ENCODE measurements at places on chromosomes 4 and X. TPM values are rescaled to one million over a fixed set of nuclear protein-coding genes. Genes with fewer than 3 reads are reported as not detected.

- no peak for DNase-seq
- H3K4me3 ChIP-seq: no peak overlapping the region
- H3K4me1 ChIP-seq: peaks cover 8% of the 10 kb centered on the region
- H3K36me3 ChIP-seq: no peaks in the 10 kb centered on the region
Measured at GRCh38 chr4:149999485-150000074, 78.7 kb upstream of the DCLK2 start.

- H3K27me3 ChIP-seq: no peaks in the 10 kb centered on the region
- peaks cover 16% of the 10 kb centered on the region for H3K36me3 ChIP-seq
- DNase-seq: no peak
Measured at GRCh38 chr4:139144161-139144859, 32.7 kb downstream of the ELF2 start.

DNA sequence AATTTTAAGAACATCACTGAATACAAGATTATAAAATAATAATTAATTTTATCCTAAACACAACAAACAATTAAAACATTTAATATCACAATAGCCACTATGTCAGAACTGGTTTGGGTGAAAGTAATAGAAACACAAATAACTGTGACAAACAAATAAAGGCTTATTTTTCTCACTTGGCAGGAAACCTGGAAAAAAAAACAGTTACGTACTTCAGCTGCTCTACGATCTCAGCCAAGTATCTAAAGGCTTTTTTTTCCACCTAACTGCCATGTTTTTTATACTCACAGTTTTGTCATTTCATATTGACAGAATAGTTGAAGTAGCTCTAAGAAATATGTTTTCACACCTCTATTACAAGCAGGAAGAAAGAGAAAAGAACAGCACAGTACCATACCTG lies 284.8 kb upstream of the INTU start:
- no peaks in the 10 kb centered on the region for H3K4me1 ChIP-seq
- no peak overlapping the region for H3K27ac ChIP-seq
- no peaks in the 10 kb centered on the region for H3K27me3 ChIP-seq
- H3K4me3 ChIP-seq: no peak overlapping the region

GRCh38 chr4:151792530-151792929 lies 31.7 kb upstream of the GATB start:
- no peak overlapping the region for H3K27ac ChIP-seq
- no peak for DNase-seq
- no peaks in the 10 kb centered on the region for H3K36me3 ChIP-seq
- peaks cover 15% of the 10 kb centered on the region for H3K27me3 ChIP-seq

- no peaks in the 10 kb centered on the region for H3K4me1 ChIP-seq
- H3K27ac ChIP-seq: no peak overlapping the region
- H3K4me3 ChIP-seq: no peak overlapping the region
- no peak for DNase-seq
- no peaks in the 10 kb centered on the region for H3K36me3 ChIP-seq
- no peaks in the 10 kb centered on the region for H3K27me3 ChIP-seq
Measured at GRCh38 chrX:67346225-67346624, 197.6 kb upstream of the AR start.

DNA sequence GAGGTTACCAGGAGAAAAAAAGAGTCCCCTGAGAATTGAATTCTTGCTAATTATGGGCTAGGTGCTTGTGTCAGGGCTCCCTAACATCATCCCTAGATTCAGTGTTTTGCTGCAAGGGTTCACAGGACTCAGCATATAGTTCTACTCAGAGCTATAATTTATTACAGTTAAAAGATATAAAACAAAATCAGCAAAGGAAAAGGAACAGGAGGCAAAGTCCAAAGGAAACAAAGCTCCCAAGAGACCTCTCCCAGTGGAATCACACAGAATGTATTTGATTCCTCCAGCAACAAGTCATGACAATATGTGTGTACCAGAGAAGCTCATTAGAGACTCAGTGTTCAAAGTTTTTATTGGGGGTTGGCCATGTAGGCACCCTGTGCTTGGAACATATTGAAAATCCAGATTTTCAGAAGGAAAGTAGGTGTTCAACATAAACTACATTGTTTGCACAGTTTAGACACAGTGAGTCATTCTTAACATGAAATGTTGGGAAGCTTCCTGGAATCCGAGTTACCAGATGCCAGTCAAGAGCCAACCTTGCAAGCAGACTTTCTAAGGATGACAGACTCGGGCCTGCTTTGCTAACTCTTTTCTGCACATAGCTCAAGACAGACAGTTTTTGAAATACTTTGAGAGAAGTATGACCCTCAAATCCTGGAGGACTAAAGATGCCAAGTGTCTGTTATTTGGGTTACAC lies 311.3 kb upstream of the EMCN start:
- H3K4me3 ChIP-seq: no peak overlapping the region
- no peak overlapping the region for H3K27ac ChIP-seq
- no peaks in the 10 kb centered on the region for H3K27me3 ChIP-seq

DNA sequence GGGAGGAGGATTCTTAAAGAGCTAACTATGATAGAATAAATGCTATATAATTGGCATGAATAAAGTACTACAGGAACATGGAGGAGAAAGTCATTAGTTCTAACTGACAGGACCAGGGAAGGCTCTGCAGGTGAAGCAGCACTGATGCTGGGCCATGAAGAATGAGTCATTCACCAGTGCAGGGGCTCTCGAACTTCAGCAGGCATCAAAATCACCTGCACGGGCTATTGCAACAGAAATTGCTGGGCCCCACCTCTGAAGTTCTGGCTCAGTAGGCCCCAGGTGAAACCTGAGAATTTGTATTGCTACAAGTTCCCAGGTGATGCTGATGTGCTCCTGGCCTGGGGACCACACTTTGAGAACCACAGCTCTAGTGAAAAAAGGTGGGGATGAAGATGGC lies 33.7 kb downstream of the TMEM150C start:
- H3K4me1 ChIP-seq: peaks cover 10% of the 10 kb centered on the region
- peak overlapping the region; percentile 25 for H3K27ac ChIP-seq
- no peaks in the 10 kb centered on the region for H3K36me3 ChIP-seq
- no peak overlapping the region for H3K4me3 ChIP-seq
- no peaks in the 10 kb centered on the region for H3K27me3 ChIP-seq
- no peak for DNase-seq

DNA sequence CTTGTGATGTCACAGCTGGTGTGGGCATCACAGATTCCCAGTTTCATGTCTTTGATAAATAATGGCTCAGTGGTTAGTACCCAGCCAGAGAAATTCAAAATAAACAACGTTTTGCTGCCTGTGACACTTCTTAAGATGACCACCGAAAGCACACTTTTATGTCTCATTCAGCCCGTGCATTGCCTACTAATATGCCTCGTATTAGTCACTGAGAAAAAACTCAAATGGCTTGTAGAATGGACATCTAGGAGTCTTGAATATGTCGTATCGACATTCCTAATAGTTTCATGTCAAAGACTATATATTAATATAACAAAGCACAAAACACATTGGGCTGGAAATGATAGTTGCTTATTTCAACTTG lies 103.9 kb upstream of the FAT1 start:
- H3K4me3 ChIP-seq: no peak overlapping the region
- no peak overlapping the region for H3K27ac ChIP-seq
- H3K4me1 ChIP-seq: peaks cover 16% of the 10 kb centered on the region
- H3K27me3 ChIP-seq: no peaks in the 10 kb centered on the region

Gene GPRASP1
- total RNA-seq: 4.1 TPM

- DNase-seq: no peak
- no peaks in the 10 kb centered on the region for H3K27me3 ChIP-seq
- H3K36me3 ChIP-seq: no peaks in the 10 kb centered on the region
- H3K27ac ChIP-seq: peak overlapping the region; percentile 62
- peaks cover 17% of the 10 kb centered on the region for H3K4me1 ChIP-seq
Measured at GRCh38 chr4:169311643-169312365, 41.0 kb upstream of the SH3RF1 start.

DNA sequence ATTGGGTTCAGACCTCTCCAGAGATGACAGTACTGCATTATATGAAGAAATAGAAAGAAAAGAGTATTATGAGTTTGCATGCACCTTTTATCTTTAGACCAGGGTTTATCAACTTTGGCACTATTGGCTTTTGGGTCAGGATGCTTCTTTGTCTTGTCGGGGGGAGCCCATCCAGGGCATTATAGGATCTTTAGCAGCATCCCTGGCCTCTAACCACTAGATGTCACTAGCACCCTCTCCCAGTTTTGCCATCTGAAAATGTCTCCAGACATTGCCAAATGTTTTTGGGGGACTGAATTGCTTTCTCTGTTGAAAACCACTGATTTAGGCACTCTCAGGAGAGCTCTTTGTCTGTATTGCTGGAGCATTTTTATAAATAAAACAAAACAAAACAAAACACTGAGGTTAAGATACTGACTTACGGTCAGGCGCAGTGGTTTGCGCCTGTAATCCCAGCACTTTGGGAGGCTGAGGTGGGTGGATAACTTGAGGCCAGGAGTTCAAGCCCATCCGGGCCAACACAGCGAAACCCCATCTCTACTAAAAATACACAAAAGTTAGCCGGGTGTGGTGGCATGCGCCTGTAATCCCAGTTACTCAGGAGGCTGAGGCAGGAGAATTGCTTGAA lies 23.6 kb downstream of the CA5B start:
- no peak overlapping the region for H3K27ac ChIP-seq
- no peaks in the 10 kb centered on the region for H3K4me1 ChIP-seq
- no peak overlapping the region for H3K4me3 ChIP-seq
- H3K36me3 ChIP-seq: peaks cover 3% of the 10 kb centered on the region
- H3K27me3 ChIP-seq: peaks cover 12% of the 10 kb centered on the region

- DNase-seq: peak; percentile 38
- peak overlapping the region; percentile 100 for H3K27ac ChIP-seq
- H3K36me3 ChIP-seq: peaks cover 10% of the 10 kb centered on the region
- H3K4me1 ChIP-seq: peaks cover 26% of the 10 kb centered on the region
- H3K27me3 ChIP-seq: no peaks in the 10 kb centered on the region
- peak overlapping the region; percentile 99 for H3K4me3 ChIP-seq
Measured at GRCh38 chr4:173333658-173334084, 487 bp downstream of the HMGB2 start.

- H3K4me3 ChIP-seq: no peak overlapping the region
- peaks cover 4% of the 10 kb centered on the region for H3K36me3 ChIP-seq
- H3K27ac ChIP-seq: no peak overlapping the region
- H3K27me3 ChIP-seq: no peaks in the 10 kb centered on the region
Measured at GRCh38 chrX:44157858-44158257, 184.7 kb upstream of the NDP start.

DNA sequence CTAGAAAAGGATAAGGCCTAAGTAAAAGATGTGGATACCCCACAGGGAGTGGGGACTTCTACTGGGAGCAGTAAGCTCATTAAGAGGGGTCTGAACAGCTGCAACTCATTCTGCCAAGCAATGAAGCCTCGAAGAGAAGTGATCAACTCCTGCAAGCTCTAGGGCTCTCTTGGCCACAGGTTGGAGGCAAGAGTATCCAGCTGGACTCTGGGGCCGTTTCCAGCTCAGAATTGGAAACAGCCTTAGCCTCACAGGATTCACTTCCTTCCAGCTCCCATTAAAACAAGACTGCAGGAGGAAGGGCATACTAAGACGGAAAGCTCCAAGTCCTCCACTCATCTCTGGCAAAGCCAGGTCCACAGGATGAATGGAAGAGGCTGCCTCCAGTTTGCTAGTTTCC lies 126.3 kb downstream of the ATG4A start:
- peaks cover 19% of the 10 kb centered on the region for H3K36me3 ChIP-seq
- peaks cover 21% of the 10 kb centered on the region for H3K4me1 ChIP-seq
- H3K4me3 ChIP-seq: no peak overlapping the region
- no peaks in the 10 kb centered on the region for H3K27me3 ChIP-seq
- DNase-seq: no peak
- no peak overlapping the region for H3K27ac ChIP-seq

GRCh38 chr4:83022724-83023450 lies 12.1 kb upstream of the COPS4 start:
- DNase-seq: no peak
- H3K4me3 ChIP-seq: no peak overlapping the region
- H3K36me3 ChIP-seq: peaks cover 1% of the 10 kb centered on the region

GRCh38 chr4:185837415-185838103 lies 25.6 kb upstream of the SORBS2 start:
- DNase-seq: no peak
- no peaks in the 10 kb centered on the region for H3K27me3 ChIP-seq
- peaks cover 29% of the 10 kb centered on the region for H3K4me1 ChIP-seq

- no peaks in the 10 kb centered on the region for H3K27me3 ChIP-seq
- peak overlapping the region; percentile 40 for H3K27ac ChIP-seq
- DNase-seq: no peak
- no peaks in the 10 kb centered on the region for H3K4me1 ChIP-seq
Measured at GRCh38 chr4:101762025-101762424, 28.5 kb upstream of the BANK1 start.

- no peak for DNase-seq
- peaks cover 40% of the 10 kb centered on the region for H3K27me3 ChIP-seq
- no peak overlapping the region for H3K27ac ChIP-seq
- peaks cover 11% of the 10 kb centered on the region for H3K4me1 ChIP-seq
Measured at GRCh38 chr4:54213761-54214160, 15.3 kb upstream of the PDGFRA start.

- peaks cover 32% of the 10 kb centered on the region for H3K36me3 ChIP-seq
- DNase-seq: no peak
- no peak overlapping the region for H3K27ac ChIP-seq
- H3K4me1 ChIP-seq: peaks cover 10% of the 10 kb centered on the region
- no peaks in the 10 kb centered on the region for H3K27me3 ChIP-seq
- H3K4me3 ChIP-seq: no peak overlapping the region
Measured at GRCh38 chr4:56307423-56307822, 79.9 kb downstream of the AASDH start.

DNA sequence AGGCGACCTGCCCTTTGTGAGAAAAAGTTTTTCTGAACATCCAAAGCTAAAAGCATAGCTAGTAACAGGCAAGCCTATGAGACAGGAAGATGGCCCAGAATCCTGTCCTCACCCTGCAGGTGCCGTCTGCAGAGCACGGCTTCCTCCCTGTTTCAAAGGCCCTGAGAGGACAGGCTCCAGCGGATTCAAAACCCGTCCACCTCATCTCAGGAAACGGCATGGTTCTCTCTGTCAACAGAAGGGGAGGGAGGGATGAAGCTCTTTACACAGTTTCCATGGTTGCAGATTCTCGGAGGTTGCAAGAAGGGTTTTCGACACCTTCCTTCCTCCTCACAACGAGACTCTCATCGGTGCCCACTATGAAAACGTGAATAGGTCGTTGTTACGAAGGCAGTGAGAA lies 8.3 kb downstream of the PPP2R3B start:
- peaks cover 9% of the 10 kb centered on the region for H3K4me1 ChIP-seq
- peaks cover 17% of the 10 kb centered on the region for H3K27me3 ChIP-seq
- DNase-seq: no peak
- H3K36me3 ChIP-seq: no peaks in the 10 kb centered on the region

DNA sequence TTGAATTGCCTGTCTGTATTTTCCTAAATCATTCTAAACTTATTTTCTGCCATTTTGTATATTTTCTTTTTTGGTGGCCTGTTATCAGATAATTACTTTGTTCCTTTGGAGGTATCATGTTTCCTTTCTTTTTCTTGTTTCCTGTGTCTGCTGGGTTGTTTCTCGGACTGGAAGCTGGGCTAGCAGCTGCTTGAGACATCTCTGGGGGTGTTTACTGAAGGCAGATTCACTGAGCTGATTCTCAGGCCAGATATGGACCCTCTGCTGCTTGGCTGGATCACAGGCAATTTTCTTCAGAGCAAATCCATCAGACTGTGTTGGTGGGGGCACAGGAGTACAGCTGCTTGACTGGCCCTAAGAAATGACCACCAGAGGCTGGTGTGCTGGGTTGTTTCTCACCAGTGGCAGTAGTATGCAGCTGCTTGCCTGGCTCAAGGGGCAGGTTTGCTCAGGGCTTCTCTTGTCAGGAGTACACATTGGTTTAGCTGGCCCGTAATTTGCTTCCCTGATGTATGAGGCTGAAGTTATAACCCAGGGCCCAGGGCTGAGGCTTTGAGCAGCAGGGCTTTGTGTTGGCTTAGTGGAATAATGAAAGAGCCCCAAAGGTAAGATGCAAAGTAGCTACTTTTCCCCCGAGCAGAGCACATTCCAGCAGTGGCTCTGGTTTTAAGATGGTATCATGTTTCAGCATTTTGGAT lies 680.6 kb downstream of the TECRL start:
- peak overlapping the region; percentile 73 for H3K27ac ChIP-seq
- H3K4me1 ChIP-seq: peaks cover 2% of the 10 kb centered on the region
- no peaks in the 10 kb centered on the region for H3K36me3 ChIP-seq
- no peak overlapping the region for H3K4me3 ChIP-seq

Data from progenitor cell of endocrine pancreas (in vitro differentiated cells).